NCI-H446 (cell line): ENCODE measurements at places on chromosomes 7 and 10.

- DNase-seq = no peak
Measured at GRCh38 chr7:66627881-66628360, 760 bp upstream of the KCTD7 start.

DNA sequence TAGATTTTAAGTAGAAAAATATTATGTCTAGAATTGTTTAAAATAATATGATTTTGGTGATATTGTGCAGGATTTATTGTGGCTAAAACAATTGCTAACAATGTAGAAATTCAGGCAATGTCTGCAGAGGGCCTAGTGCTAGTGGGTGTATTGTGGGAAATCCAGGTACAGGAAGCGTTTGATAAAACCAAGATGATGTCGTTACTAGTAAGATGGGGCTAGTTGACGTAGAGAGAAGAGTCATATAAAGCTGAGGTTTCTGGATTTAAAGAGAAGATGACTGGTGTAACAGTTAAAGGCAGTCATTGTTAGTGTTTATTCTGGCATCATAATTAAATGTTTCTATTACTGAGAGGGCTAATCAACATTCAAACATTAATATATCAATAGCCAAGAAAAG is 43.5 kb downstream of the ADK start:
- DNase-seq = no peak

DNA sequence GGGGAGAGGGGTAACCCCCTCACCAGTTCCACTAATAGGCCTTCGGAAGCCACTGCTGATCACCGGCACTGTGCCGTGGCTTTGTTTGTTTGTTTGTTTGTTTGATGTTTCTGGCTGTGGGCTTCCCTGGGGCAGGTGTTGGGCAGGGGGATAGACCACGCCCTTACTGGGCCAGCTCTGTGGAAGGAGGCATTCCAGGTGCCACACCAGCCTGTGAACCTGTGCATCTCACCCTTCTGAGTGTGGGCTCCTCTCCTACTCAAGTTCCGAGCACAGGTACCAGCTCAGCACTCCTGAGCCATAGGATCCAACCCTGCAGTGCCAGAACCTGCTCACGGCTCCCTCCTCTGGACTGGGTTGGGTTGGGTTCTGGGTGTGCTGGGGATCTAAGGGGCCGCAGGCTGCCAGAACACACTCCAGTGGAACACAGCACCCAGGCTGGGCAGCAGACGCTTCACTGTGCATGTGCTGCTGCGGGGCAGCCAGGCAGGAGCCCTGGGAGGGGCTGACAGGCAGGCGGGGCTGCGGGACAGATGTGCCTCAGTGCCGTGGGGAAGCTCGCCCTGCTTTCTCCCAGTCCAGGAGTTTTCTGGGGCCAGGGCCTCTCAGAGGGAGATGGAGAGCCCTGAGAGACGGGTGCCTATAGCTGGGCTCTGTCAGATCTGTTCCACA is 1053.9 kb downstream of the CNTNAP2 start:
- no peak for DNase-seq

DNA sequence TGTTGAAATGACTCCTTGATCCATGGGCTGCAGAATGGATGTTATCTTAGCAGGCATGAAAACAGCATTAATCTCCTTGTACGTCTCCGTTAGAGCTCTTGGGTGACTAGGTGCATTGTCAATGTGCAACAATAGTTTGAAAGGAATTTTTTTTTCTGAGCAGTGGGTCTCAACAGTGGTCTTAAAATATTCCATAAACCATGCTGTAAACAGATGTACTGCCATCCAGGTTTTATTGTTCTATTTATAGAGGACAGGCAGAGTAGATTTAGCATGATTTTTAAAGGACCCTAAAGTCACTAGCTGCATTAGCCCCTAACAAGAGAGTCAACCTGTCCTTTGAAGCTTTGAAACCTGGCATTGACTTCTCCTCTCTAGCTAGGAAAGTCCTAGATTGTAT is 64.0 kb downstream of the NRF1 start:
- DNase-seq = no peak

GRCh38 chr7:68537051-68537773 is 1061.1 kb upstream of the AUTS2 start:
- DNase-seq = no peak

- no peak for DNase-seq
Measured at GRCh38 chr7:155509725-155510551, 36.4 kb downstream of the CNPY1 start.
